ENCODE measurements at places on chromosomes 3 and 15.
A peak's percentile ranks its signal among the peaks of the same experiment; 100 is the strongest.

GRCh38 chr3:29307295-29307694, 26.4 kb downstream of the RBMS3 start:
- DNase-seq: no peak

DNA sequence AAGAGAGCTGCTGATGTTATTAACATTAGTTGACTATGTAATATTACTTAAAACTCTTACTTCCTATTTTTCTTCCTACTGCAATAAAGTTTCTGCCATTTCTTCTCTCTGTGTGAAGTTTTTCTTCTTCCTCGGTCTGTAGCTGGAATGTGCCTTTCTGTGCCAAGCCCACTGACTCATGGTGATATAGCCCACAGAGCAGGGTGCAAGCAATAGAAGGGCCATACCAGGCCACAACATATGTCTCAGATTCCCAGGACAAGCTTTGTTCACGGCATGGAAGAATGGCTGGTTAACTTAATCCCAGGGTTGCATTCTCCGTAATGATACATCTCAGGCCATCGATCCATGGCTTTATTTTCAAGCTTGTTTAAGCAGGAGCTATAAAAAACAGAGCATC, 815.3 kb downstream of the TUSC7 start:
- no peak for DNase-seq

DNA sequence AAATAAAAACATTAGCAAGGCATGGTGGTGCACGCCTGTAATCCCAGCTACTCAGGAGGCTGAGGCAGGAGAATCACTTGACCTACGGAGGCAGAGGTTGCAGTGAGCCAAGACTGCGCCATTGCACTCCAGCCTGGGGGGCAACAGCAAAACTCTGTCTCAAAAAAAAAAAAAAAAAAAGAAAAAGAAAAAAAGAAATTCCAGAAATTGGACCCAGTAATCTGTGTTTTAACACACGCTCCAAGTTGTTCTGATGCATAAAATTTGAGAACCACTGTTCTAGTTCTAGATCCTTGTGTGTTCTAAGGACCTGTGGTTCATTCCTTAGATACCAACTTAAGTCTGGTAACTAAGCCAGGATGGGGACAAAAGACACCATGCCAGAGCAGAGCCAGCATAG, 2.6 kb downstream of the PARP6 start:
- no peak for DNase-seq

- DNase-seq: peak; percentile 68
Measured at GRCh38 chr15:31609906-31610305, 283.3 kb downstream of the KLF13 start.

- no peak for DNase-seq
Measured at GRCh38 chr15:65329984-65330735, 25.7 kb downstream of the RNU5B-1 start.

DNA sequence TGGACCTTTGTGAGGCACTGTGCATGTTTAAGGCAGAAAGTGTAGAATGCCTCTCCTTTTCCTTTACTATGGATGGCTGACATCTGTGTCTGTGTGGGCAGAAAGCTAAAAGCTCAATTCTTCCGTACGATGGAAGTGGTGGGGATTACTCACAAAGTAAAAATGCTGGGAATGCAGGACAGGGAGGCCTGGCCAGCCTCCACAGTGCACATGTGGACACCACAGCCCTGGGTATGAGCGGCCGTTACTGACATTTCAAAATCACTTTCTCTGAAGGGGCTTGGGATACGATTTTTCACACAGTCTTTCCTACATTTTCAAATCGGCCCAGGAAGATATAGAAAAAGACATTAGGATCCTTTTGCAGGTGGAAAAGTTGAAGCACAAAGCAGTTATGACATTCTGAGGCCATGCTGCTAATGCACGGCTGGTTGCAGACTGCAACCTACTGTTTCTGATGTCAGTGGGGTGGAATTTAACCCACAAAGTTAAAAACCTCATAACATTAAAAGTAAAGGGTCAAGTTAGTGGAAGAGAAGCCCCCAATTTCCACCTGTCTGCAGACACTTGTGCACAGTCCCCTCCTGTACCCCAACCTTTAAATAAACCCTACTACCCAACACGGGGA, 27.9 kb downstream of the EHD4 start:
- DNase-seq: no peak
